Right cardiac atrium (tissue), 5 donors: ENCODE measurements at places on chromosomes 7 and 10. TPM values are rescaled to one million over a fixed set of nuclear protein-coding genes. Genes with fewer than 3 reads are reported as not detected.

DNA sequence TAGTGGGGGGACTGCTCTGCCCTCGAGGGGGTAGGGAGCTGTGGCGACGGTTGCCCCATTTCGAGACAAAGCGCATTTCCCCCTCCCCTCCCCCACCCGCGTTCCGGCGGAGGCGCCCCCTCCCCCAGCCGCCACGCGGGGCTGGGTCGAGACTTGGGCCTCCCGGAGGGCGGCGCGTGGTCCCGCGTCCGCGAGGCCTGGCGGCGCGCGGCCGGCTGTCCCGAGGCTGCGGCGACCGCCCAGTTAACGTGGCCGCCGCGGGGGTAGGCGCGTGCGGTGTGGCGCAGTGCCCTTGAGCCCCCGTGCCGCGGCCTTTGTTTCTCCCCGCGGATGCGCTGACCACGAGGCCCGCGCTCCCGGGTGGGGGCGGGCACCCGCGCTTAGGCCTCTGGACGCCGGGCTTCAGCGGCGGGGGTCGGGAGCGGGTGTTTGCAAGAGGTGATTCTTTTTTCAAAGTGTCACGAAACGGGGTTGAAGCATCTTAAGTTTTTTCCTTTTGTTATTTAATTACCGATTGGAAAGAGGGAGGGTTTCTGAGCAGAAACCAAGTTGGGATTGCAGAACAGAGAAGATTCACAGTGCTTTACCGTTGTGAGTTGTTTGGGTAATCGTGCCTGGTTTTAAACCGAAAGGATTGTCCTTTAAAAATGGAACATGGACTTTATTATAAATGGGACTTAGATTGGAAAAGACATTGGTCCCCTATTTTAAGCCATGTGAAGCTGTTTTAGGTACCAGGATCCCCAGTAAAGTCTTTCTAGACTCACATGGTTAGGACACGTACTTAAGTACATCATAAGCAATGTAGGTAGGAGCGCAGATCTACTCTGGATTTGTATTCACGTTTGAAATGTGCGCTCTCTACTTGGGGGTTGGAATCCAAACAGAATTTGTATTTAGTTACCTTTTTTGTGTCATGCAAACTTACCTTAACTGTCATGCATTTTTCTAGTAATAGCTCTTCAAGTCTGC, 760 bp downstream of the CBX3 start:
- peak; percentile 65 for DNase-seq

GRCh38 chr7:116521046-116521664, 3.7 kb upstream of the CAV1 start:
- DNase-seq, result no peak

- no peak for DNase-seq
Observed at GRCh38 chr10:73750819-73751218, 6.6 kb downstream of the SEC24C start.

GRCh38 chr7:55486991-55487390, 85.3 kb downstream of the VOPP1 start:
- no peak for DNase-seq

DNA sequence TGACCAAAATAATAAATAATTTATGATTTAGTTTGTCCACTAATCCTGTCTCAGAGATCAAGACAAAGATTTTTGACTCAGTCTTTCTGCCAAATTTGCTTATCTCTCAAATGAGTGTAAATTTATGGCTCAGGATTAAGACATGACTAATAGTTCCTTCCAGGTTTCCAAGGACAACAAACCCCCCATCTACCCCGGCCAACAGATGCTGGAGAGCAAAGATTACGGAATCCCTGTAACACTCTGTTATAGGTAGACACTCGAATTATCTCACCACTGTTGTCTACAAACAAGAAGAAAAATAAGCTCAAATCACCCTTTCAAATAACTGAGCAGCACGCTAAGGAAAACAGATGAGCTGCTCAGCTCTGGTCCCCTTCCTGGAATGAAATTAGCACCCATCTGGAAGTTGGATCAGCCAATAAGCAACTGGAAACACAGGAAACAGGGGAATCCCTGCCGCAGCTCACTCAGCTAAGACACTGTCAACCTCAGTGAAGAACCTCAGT, 56.8 kb upstream of the SVIL start:
- DNase-seq, result no peak

- DNase-seq, result no peak
Observed at GRCh38 chr7:15279640-15280039, 282.2 kb downstream of the AGMO start.

DNA sequence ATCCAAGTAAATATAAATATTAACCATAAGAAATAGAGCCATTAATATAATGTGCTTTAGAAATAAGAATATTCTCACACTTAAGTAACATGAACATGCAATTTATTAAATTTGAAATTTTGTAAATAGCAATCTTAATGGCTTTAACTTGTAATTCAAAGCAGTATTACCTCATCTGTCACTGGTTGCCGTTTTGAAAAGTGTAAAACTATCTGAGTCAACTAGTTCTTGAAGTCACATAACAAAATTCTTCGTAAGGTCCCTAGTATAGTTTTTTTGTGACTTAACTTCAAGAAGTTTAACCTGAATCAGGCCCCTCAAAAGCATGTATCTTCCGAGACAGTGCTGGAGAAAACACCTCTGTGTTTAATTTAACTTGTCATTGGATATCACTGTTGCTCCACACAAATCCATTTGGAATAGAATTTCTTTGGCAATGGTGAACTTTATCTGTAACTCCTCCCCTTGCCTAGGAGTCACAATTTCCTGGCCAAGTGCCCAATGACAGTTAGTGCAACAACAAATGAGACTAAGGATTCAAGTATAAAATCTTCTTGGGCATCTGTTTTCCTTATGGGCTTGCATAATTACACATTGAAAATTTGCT, 47.1 kb downstream of the NT5C2 start:
- DNase-seq, result peak; percentile 83

- DNase-seq, result no peak
Observed at GRCh38 chr10:7626283-7626682, 40.5 kb downstream of the ITIH5 start.

- no peak for DNase-seq
Observed at GRCh38 chr7:116713918-116714317, 41.9 kb downstream of the MET start.

DNA sequence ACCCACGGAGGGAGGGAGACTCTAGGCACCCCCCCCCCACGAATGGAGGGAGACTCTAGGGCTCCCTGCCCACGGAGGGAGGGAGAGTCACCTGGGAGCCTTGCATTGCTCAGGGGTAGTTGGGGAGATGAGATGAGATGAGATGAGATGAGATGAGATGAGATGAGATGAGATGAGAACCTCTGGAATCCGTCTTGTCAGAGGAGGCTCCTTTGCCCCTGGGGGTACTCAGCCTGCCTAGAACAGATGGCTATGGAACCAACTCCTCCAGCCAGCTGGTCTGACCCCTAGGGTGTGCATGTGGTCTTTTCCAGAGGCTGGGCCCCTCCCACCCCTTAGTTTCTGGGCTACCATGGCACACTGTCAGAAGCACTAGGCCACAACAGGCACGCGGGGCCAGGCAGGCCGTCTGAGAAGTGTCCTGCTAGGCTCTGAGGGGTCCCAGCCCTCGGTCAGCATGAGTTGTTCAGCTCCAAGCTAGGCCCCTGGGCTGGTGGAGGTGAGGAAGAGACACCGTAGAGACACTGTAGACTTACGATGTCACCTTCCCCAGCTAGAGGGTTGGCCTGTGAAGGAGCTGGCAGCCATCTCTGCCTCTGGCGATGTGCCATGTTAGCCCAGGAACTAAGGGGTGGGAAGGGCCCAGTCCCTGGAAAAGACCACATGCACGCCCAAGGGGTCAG, 8.8 kb downstream of the TSPAN15 start:
- DNase-seq, result peak; percentile 67

DNA sequence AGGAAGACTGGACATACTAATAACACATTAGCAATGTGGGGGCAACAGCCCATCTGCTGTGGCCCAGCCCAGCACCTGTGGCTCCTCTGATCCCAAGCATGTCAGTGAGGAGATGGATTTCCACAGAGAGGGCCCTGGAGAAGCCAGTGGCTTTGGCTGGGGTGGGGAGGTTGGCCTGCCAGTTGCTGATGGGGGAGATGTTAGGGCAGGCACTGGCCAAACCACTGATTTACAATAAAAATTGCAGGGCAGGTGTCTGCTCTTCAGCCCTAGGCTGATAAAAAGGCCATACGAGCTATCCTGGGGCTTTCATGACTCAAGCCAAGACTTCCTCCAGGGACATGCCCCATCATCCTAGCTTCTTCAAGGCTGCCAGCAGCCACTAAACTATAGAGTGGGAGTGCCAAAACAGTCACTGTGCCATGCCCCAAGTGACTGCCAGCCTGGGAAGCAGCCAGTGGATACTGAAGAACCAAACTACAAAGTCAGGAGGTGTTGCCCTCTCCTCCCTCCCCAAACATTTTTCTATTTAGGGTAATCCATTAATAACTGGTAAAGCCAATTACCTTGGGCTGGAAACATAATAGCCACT, 37.8 kb downstream of the DPCD start:
- no peak for DNase-seq

DNA sequence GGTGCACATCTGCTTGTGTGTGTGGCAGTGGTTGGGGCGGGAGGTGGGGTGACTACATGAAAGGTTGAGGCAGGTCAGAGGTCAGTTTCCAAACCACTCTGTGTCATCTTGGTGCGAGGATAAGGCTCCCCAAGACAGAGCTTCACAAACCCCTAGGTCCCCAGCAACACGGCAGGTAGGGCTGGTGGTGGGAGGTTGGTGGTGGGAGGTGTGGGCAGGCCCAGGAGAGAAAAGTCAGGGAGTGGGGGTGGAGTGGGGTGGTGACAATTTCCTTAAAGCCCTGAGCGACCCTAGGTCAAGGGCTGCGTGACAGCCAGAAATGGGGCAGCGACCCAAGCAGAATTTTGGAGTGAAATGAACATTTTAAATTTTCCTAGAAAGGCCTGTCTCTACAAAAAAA, 1.6 kb upstream of the STRA8 start:
- no peak for DNase-seq

Gene OLAH
- polyA plus RNA-seq, result 0.16 TPM

Gene NRF1
- 5.7 TPM for polyA plus RNA-seq

Gene ATRNL1
- polyA plus RNA-seq, result 0.75 TPM

Gene ZNF487
- polyA plus RNA-seq, result 4.2 TPM
